ENCODE measurements at places on chromosomes 1 and 21.

- DNase-seq, result no peak
Observed at GRCh38 chr1:163588796-163589195, 267.0 kb downstream of the NUF2 start.

DNA sequence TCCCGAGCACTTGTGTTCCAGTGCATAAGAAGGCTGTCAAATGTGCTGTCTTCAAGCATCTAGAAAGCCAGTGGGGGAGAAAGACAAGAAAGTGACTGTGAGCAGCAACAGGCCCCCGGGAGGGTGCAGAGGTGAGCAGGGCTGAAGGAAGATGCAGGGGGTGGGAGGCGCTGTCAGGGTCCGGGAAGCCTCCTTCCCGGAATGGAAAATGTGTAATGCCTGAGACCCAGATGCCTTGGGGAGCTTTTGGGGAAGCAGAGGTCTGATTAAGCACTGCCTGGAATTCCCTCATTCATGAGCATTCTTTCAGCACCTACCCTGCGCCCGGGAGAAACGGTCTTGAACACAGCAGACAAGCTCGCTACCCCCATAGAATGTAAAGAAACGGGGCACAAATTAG, 1.3 kb downstream of the NPHP4 start:
- DNase-seq, result no peak

DNA sequence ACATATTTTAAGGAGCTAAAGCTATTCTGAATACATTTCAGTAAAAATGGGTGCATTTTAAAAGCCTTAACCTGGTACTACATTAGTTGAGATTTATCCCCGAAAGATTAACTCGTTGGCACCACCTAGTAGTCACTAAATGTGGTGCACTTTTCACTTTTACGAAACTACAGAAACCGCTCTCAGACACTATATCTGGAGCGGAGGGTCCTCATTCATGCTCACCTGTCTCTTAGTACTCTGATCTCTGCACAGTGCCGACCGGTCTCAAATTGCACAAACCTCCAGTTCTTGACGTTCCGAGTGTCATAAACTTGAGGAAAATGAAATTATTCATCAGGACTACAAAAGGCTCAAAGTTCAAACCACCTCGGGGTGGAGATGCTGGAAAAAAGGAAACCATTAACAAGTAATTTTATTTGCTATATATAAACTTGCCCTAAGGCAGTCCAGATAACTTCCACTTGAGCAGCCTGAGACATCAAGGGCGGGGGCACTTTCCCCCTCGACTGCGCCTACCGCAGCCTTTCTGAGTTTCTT, 722 bp downstream of the LZIC start:
- peak; percentile 80 for DNase-seq

DNA sequence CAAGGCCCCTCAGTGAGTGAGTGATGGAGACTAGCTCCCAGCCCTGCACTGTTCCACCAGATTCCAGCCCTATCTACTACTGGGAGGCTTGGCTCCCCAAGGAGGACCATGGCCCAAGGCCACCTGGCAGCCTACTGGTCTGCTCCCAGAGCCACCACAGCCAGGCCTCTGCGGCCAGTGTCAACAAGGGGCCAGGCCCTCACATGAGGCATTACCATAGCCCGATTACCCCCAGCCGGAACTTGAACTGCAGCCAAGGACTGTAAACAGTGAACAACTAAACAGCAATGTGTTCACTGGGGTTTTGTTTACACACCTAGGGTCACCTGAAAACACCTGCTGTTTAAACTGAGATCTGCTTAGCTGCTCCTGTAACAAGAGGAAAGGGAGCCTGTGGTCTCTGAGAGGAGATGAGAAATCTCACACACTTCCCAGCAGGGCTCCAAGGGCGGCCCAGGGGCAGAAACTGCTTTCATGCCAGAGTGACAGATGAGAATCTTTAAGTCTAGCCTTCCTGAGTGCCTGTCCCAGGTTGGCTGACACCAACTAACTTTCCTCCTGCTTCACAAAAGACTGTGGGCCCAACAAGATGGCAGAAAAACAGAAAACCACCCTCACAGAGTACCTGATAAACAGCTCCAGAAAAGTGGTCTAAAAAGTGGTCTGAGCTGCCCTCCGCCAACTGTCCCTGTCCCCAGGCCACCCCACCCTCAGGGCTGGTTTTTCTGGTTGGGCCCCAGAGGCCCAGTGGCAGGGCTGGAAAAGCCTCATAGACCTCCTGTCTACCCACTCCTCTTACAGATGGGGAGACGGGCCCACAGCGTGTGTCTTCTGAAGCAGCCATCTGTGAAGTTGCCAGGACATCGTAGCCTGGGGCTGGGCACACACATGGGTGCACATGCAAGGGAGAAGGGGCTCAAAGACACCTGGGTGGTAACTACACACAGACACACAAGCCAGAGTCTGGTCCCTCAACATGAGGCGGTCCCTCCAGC, 28.8 kb downstream of the MEF2D start:
- DNase-seq, result no peak

DNA sequence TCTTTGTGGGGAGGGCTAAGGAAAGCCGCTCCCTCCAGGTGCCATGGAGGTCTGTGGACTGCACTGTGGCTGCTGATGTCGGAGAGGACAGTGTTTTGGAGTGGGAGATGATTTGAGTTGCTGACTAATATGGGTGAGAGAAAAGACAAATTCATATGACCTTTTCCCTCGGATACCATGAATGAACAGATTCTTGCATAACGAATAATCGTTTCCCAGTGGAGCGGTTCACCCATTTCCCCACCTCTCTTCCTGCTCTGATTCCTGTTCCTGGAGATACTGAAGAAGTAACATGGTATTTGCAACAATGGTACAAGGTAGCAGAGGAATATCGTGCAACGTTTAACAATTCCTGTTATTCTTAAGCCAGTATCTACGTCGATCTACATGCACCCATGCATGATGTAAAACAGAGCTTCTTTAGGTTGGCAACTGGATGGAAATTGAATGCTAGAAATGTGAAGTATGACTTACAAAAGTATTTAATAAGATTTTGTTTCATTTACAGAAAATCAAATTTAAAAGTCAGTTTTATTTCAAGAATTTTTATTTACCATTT, 227.1 kb downstream of the TOMM20 start:
- no peak for DNase-seq

DNA sequence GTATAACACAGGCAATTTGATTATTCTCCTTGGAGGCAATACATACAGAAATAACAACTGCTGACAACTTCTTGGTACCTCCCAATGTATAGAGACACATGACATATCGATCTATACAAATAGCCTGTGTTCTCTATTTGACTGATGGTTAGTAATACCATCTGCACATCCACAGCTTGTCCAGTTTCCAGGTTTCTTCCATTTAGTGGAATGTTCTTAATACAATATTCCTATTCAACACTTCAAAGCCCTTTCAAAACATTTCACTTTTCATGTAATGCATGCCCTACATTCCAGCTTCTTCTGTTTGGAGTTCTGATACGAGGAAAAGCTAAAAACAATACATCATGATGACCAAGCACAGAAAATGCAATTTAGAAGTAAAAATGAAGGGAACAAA, 37.0 kb upstream of the GORAB start:
- no peak for DNase-seq

DNA sequence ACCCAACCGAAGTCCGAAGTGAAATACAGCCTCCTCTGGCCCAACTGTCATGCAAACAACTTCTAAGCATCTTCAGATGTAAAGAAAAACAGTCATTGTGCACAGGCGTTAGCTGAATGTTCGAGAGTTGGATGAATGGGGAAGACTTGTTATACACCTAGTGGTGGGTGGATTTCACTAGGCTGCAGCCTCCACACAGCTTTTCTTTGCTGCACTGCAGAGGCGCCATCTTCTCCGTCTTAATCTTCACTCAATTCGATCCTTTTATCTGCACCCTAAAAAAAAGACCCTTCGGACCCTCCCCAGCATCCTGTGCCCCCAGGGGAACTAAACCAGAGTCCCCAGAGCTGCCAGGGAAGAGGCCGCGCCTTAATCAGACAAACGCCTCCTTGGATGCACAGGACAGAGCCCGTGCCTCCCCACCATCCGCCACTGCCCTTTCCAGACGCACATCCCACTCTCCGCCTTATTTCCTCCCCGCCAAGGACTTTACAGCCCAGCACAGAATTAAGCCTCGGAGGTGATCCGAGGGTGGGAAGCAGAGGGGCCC, 1.4 kb downstream of the APP start:
- no peak for DNase-seq

- no peak for DNase-seq
Observed at GRCh38 chr1:49319426-49319963, 542.8 kb upstream of the BEND5 start.

DNA sequence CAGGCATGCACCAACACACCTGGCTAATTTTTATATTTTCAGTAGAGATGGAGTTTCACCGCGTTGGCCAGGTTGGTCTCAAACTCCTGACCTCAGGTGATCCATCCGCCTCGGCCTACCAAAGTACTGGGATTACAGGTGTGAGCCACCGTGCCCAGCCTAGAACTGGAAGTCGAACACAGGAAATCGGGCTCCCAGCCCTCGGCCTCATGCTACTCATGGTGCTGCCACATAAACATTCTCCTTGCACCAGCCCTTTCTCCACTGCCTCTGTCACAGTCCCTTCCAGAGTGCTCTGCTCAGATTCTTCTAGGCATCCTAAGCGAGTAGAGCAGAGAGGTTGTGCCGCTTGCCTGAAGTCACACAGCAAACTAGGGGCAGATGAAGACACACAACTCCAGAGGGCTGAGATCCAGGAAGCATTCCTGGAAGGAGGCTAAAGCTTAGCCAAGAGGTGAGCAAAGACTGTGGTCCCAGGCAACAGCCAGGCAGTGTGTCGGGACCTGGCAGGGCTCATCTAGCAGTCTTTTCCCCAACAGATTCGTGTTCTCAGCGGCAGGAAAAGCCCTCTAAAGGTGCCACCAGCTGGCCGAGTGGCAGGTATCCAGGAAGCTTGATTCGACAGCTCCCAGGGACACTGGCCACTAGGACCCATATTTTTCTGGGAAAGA, 29.6 kb upstream of the NPPB start:
- DNase-seq, result no peak

DNA sequence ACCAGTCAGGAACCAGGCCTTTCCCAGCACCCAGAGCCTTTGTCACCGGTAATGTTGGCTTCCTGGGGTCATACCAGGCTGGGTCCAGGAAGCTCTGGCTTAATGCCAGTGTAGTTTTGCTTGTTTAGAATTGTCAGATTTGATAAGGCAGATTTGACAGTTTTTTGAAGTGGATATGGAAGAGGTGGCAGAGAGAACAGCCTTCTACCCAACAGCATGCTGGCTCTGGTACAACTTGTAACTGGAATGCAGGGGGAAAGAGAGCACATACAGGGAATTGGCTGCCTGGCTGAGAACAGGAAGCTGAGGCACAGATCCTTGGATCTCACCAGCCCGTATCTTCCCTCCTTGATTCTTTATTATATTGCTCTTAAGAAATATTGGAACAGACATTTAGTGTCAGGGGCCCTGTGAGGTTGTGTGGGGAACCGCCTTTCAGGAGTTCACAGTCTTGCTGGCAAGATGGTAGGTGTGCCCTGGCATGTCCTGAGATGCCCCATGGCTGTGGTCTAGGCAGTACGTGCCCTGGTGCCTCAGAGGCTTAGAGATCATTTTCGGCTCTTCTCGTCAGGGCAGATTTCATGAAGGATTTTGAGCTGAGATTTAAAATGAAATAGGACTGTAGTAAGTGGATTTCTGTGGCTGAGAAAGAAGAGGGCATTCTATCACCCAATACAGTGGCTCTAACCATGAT, 227.0 kb downstream of the PBX1 start:
- DNase-seq, result no peak

GRCh38 chr1:160058087-160058486, 11.9 kb downstream of the KCNJ10 start:
- DNase-seq, result no peak

DNA sequence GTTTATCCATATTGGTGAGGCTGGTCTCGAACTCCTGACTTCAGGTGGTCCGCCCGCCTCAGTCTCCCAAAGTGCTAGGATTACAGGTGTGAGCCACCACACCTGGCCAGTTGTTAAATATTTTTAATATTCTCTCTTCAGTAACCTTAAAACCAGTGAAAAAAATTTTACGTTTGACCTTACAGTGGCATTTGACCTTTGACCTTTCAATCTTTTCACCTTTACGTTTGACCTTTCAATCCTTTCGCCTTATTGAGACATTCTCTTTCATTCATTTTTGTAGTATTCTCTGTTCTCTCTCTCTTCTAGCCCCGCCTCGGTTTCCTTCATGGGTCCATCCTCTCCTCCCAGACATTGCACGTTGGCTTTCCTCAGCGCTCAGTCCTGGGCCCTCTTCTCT, 277.9 kb downstream of the DNM3 start:
- DNase-seq, result no peak

DNA sequence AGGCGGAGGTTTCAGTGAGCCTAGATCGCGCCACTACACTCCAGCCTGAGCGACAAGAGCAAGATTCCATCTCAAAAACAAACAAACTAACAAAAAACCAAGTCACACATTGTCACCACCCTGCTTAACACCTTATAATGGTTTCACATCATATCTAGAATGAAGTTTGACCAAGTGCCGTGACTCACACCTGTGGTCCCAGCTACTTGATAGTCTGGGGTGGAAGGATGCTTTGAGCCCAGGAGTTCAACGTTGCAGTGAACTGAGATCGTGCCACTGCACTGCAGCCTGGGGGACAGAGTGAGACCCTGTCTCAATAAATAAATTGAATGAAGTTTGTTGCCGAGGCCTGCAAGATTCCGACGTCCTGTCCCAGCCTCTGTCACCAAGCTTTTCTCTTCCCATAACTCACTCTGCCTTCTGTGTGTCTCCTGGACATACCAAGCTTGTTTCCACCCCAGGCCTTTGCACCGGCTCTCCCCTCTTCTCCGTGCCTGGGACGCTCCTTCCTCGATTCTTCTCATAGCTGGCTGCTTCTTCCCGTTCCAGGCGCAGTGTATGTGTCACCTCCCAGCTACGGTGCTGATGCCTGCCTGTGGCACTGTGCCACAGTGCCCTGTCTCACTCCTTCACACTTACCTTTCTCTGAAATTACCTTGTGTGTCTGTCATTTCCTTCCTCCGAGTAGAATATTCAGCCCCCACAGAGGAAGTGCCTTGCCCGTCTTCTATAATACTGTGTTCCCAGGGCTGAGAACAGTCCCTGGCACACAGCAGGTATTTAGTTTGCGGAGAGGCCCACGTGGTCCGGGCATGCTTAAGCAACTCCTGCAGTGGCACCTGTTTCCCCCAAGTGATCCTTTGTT, 3.8 kb upstream of the SELENON start:
- DNase-seq, result no peak

GRCh38 chr1:99252630-99253029, 11.7 kb upstream of the PLPPR4 start:
- no peak for DNase-seq
